ENCODE measurements at places on chromosomes 2 and 18.

- no peak for DNase-seq
Observed at GRCh38 chr2:76197842-76198448, 487.2 kb upstream of the GCFC2 start.

DNA sequence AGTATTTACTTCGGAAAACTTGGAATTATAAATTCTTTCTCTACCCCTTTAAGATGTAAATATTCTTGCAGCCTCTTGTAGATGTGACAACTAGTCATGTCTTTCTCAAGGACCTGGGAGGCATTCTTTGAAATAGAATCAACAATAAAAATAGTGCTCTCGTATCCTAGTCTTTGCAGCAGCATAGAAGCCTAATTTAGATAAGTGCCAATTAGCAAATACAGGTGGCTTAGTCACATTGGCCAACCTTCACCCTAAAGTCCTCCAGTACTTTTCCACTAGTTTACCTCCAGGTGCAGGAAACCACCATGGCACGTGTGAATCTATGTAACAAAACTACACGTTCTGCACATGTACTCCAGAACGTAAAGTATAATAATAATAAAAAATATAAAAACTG is 3.5 kb upstream of the ZSWIM2 start:
- DNase-seq, result no peak

DNA sequence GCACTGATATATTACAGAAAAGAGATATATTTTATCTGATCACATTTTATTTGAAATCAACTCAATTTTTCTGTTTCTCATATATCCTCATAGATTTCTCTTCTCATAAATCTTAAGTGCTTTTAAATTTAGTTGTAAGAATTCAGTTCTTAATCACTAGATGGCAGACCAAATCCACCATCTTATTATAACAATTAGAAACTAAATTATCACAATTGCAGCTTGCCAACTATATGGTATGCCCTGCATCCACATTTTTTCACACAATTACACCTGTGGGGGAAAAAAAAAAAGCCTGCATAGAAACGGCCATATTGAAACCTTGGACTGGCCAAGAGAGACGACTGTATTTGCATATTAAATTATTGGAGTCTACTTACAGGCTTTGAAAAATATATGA is 64.4 kb downstream of the COL5A2 start:
- no peak for DNase-seq

GRCh38 chr2:116585669-116586327 is 1228.7 kb upstream of the DDX18 start:
- DNase-seq, result no peak

DNA sequence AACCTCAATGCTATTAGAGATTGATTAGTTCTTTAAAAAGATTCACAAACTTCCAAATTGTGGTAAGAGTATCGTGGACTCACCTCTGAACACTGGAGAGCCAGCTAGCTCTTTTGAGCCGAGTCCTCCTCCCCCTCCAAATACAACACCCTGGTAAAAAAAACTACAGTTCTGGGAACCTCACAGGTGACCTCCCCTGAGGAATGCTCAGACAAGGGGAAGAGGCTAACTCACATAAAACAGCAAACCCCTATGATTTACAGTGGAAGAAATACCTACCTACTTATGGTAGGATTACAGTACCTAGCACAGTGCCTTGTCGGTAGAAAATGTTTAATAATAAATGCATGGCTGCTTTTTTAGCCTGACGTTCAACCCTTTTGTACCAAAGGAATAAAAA is 8.4 kb downstream of the ZNF24 start:
- no peak for DNase-seq

DNA sequence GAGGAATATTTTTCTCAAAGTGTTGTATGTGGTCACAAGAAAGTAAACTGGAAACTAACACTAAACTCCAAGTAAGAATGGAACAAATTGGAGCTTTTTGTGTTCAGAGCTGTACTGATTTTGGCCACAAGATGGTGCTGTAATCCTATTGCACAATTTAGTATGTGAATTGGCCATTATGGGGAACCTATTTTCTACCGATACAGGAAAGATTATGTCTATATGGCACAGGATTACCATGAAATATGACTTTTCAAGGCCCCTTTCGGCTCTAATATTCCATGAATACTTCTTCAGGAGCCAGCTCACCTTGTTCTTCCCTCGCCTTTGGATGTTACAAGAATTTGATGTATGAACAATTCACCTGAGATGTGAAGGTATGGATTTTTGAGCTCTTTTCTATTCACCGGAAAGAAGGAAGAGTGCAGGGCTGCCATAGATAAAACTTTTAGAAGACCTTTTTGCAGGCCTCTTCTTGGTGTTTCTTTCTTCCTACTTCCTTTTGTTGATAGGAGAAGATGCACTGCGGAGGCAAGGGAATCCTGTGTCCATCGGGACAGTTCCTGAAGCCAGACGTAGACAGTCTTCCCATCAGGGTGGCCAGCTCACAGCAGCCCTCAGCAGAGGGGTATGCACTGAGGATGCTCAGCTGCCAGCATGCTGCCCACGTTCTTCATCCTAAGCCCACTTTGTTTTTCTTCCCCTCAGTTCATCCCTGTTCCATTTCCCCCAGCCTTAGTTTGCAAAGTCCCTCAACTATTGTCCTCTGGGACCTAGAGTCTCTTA is 13.3 kb downstream of the MRPL44 start:
- peak; percentile 1 for DNase-seq

GRCh38 chr2:169363560-169364150 is 1.3 kb upstream of the LRP2 start:
- no peak for DNase-seq

- DNase-seq, result no peak
Observed at GRCh38 chr18:79156327-79156726, 87.1 kb downstream of the ATP9B start.

- DNase-seq, result no peak
Observed at GRCh38 chr2:174868878-174869277, 104.6 kb upstream of the CHRNA1 start.

GRCh38 chr2:237900891-237901831 is 41.7 kb downstream of the RAMP1 start:
- no peak for DNase-seq

- DNase-seq, result no peak
Observed at GRCh38 chr2:7867867-7868266, 814.0 kb upstream of the ID2 start.

- no peak for DNase-seq
Observed at GRCh38 chr2:127656569-127657231, 10.7 kb downstream of the GPR17 start.

DNA sequence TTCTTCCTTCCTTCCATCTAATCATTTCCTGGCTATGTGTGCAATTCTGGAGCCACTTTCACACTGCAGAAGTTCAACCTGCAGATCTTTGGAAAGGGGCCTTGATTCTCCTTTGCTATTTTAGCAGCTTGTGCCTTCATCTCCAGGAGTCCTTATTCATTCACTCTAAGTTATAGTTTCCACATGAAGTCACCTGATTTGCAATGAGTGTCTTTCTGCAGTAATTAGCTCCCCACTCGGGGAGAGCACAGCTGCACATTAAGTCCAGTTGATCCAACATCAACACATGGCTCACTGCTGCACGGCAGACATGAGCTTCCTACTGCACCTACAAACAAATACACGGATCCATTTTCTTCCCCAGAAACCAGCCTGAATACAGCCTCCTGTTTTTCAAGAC is 323.1 kb upstream of the TNP1 start:
- DNase-seq, result no peak

DNA sequence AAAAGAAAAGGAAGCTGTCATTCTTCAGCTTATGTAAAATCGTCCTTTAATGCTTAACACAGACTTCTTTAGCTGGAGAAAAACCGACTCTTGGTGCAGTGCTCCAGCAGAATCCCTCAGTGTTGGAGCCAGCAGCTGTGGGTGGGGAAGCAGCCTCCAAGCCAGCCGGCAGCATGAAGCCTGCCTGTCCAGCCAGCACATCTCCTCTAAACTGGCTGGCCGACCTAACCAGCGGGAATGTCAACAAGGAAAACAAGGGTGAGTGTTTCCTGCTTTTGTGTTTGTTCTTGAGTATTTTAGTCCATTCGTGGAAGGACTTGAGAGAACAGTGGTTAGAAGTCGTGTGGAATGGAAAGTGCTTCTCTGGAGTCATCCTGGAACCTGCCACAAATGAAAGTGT is 38.9 kb downstream of the KDM3A start:
- no peak for DNase-seq

DNA sequence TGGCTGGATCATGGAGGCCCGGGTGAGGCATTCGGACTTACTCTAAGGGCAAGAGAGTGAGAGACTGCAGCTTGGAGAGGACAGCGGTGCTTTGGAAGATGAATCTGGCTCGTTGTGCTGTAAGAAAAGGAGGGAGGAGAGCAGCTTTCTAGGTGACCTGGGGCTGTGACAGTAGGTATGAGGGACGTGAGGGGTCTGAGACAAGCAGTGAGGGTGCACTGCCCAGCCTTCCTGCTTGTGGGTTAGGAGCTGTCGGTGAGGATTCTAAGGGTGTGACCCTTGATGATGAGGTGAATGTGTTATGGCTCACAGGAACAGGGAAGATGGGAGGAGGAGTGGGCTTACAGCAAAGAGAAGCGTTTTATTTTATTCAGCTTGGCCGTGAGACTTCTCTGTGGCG is 27.1 kb upstream of the RHOB start:
- DNase-seq, result no peak

Data from NCI-H446 treated with DMSO at 0.1 percent for 48 hours (cell line).